ENCODE measurements at places on chromosomes 5 and 9.

DNA sequence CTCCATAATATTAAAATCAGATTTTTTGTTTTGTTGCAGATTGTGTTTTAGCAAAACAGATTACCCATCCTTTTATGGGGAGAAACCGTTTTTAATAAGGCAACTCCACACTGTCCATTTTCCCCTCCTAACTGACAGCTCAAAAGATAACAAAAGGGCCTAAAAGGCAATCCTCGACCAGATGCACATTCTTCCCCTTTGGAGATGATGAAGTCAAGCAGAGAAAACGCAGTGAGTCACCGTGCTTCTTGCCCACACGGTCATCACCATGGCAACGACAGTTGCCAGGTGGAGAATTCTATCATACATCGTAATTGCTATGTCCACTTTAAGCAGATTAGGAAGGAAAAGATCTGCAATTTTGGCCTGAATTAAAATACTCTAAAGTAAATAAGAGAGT is 96.4 kb downstream of the DIRAS2 start:
- no peak for DNase-seq

GRCh38 chr5:175336781-175337180 is 107.2 kb downstream of the DRD1 start:
- no peak for DNase-seq

DNA sequence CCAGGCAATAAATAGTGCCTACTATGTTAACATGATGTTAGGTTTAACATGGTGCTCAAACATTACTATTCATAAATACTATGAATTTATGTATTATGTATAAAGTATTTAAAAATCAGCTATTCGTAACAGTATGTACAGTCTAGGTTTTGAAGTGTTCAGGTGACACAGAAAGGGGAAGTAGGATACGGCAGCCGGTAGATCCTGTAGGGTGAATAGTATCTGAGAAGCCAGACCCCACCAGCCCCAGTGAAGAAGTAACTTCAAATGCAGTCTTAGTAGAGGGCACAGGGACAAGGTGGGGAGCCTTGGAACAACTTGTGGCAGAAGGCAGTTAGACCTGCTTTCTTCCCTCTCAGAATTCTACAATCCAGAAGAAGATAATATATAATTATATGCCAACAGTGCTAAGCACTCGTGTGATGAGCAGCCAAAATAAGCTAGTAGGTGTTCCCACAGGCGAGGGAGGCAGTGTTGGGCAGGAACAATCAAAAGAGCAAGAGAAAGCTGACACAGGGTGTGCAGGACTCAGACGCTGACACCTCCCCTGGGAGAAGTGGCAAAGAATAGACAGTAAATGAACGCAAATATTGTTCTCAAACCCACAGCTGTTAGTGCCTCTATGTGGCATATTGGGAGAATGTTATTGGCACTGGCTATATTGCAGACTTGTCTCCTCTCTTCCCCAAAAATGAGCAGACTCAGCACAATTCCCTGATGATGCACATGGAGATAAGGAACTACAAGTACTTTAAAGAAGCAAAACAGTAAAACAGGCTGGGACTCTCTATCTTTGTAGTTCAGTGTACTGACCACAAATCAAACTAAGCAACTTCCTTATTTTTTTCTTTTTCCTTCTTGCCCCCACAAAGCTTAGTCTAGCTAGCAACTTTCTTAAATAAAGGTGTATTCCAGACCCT is 4.6 kb downstream of the ZNF367 start:
- no peak for DNase-seq

DNA sequence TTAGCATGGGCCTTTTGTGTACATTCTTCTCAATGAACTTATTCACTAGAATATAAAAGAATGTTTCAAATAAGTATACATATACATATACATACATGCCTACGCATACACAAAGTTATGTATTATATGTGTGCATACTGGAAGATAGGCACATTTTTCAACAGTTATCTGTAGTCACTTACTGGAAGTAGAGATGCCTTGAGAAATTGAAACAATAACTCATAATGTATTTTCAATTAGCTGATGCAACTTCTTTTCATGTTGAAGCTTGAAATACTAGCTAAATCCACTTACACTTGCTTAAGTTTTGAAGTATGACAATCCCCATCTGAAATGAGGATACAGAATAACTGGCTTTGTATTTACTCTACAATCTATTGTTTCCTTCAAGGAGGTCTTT is 469.0 kb upstream of the PTGER4 start:
- no peak for DNase-seq

DNA sequence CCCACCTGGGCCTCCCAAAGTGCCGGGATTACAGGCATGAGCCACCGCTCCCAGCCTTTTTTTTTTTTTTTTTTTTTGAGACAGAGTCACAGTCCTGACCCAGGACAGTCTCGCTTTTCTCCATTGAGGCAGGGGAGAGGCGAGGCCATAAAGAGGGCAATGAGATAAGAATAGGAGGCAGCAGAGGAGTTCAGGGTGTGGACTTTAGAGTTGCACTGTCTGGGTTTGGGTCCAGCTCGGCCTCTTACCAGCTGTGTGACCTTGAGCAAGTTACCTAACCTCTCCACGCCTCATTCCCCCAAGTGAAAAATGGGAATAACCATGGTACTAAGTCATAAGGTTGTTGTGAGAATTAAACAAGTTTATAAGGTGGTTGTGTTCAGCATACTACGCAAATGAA is 24.6 kb upstream of the ANKH start:
- DNase-seq: no peak

GRCh38 chr9:14722391-14723035 is at the start of gene CER1:
Gene CER1 (minus strand): TSS chr9:14722733. CDS start chr9:14722672, 61 bp downstream.
- DNase-seq: no peak

DNA sequence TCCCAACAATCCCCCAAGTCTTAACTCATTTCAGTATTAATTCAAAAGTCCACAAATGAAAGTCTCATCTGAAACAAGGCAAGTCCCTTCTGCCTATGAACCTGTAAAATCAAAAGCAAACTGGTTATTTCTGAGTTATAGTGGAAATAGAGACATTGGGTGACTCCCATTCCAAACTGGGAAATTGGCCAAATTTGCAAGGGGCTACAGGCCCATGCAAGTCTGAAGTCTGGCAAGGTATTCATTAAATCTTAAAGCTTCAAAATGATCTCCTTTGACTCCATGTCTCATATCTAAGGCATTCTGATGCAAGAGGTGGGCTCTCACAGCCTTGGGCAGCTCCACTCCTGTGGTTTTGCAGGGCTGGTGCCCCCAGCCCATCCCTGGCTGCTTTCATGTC is 167.9 kb downstream of the HTR1A start:
- no peak for DNase-seq

GRCh38 chr5:133205204-133205603 is 153.4 kb downstream of the HSPA4 start:
- DNase-seq: no peak

- DNase-seq: no peak
These were observed 49.7 kb downstream of the RNF130 start for GRCh38 chr5:180021900-180022299.

GRCh38 chr5:132822650-132823480 is 7.6 kb downstream of the SHROOM1 start:
- no peak for DNase-seq

DNA sequence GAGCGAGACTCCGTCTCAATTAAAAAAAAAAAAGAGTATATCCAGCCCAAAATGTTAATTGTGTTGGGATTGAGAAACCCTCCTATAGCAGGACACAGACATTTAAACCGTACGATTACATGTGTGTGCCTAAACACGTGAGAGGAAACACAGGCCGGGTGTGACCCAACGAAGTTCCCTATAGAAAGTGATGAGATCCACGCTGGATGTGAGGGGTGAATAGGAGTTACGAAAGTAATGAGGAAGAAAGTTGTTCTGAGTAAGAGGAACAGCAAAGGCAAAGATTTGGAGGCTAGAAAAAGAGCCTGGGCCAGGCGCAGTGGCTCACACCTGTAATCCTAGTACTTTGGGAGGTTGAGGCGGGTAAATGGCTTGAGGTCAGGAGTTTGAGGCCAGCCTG is 13.6 kb downstream of the NAIF1 start:
- no peak for DNase-seq

- DNase-seq: no peak
These were observed 72.5 kb downstream of the ACER2 start for GRCh38 chr9:19481121-19481870.

GRCh38 chr5:172501708-172502320 is 47.5 kb upstream of the SH3PXD2B start:
- DNase-seq: peak; percentile 55

GRCh38 chr9:124800306-124801259 is 23.6 kb downstream of the OLFML2A start:
- DNase-seq: no peak

DNA sequence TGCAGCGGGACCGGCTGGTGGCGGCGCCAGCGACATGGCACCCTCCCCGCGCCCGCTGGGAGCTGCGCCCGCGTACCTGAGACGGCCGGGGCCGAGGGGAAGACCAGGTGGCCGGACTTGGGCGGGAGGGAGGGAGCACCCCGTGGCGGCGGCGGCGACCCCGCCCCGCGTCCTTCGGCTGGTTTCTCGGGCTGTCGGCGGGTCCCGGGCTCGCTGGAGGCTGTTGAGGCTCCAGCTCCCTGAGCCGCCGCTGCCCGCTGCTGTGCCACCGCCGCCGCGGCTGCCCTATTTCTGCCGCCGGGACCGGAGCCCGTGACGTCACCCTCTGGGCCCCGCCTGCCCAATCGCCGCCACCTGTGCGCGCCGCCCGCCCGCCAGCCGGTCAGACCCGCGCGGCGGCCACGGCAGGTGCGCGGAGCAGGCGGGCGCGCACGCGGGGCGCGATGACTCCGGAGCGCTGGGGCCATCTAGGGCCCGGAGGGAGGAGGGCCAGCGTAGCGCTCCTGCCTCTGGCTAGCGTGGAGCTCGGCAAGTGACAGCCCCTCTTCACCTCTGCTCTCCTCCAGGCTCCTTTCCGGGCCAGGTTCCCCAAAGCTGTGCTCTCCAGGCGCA is at the start of gene FSTL4:
Gene FSTL4 (minus strand): TSS at position 293 of the 612 bp plus-strand sequence.
- DNase-seq: no peak

- no peak for DNase-seq
These were observed 213.5 kb downstream of the GLIS3 start for GRCh38 chr9:4086119-4087090.
